ENCODE measurements at places on chromosomes 16 and 17. TPM values are rescaled to one million over a fixed set of nuclear protein-coding genes. Genes with fewer than 3 reads are reported as not detected.

ARL5C gene
- not detected for total RNA-seq

KRTAP2-3 gene
- total RNA-seq, result 4.9 TPM

CAMKK1 gene
- 1.4 TPM for total RNA-seq

CCL8 gene
- not detected for total RNA-seq

CEP20 gene
- 30.2 TPM for total RNA-seq

KRT31 gene
- total RNA-seq, result not detected

PPP1R27 gene
- total RNA-seq, result 0.93 TPM

HOXB7 gene
- total RNA-seq, result 28.2 TPM

CLEC18B gene
- total RNA-seq, result 0.36 TPM

SLC13A2 gene
- total RNA-seq, result 0.42 TPM

DBNDD1 gene
- total RNA-seq, result 64.6 TPM

KREMEN2 gene
- 2.2 TPM for total RNA-seq

SPATA22 gene
- not detected for total RNA-seq

NPIPA2 gene
- total RNA-seq, result 4.1 TPM

PDILT gene
- not detected for total RNA-seq

Measured in Caco-2 (cell line).